ENCODE measurements at places on chromosomes 1 and 21.

DNA sequence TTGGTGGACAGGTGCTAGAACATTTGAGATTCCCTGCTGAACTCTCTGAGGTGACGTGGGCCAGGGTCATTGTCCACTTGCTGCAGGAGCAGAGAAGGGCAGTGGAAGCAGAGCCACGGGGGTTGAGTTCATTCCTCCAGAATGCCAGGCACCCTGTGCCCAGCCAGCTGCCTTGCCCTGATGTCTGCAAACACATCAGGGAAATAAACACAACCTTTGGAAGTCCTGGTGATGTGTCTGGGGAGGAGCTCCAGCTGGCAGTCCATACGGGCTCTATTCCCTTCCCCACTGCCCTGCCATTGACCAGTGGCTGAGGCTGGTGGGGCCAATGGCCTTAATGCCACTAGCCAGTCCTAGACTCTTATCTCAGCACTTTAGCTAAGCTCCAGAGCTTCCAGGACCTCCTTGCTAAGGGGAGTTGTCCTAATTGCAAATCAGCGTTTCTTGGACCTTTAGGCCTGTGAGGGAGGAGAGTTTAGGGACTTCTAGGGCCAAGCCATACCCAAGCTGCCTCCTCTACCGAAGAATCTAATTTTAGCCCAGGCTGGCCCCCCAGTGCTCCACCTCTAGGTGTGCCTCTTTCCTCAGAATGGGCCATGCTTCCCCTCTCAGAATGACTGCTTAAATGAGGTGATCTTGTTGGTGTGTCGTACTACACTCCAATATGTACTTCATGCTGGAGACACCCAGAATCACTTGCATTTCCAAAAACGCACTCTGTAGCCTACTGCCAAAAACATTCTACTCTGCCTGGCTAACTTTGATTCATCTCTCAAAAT is 25.9 kb upstream of the MFSD2A start:
- no peak for DNase-seq

GRCh38 chr1:171884475-171884874 is 43.2 kb downstream of the DNM3 start:
- DNase-seq, result no peak

GRCh38 chr1:235851939-235852338 is 14.8 kb downstream of the LYST start:
- no peak for DNase-seq

GRCh38 chr1:109292364-109292763 is 9.4 kb upstream of the PSRC1 start:
- no peak for DNase-seq

- no peak for DNase-seq
These were observed at the start of gene ACTA1 for GRCh38 chr1:229434005-229434640. Gene ACTA1, minus strand, starts transcription at chr1:229434094. Its CDS starts 979 bp downstream, at chr1:229433115.

GRCh38 chr1:41282679-41283317 is 40.7 kb upstream of the SCMH1 start:
- no peak for DNase-seq

- no peak for DNase-seq
These were observed 16.8 kb upstream of the RIPK4 start for GRCh38 chr21:41783476-41784180.

- no peak for DNase-seq
These were observed 43.3 kb downstream of the POU2F1 start for GRCh38 chr1:167263819-167264464.

- no peak for DNase-seq
These were observed 98.8 kb downstream of the RABGAP1L start for GRCh38 chr1:174258148-174258550.

- no peak for DNase-seq
These were observed 38.4 kb downstream of the NFASC start for GRCh38 chr1:204909109-204909508.

GRCh38 chr1:156157506-156157905 is 4.1 kb downstream of the SEMA4A start:
- DNase-seq, result no peak
